ENCODE measurements at places on chromosomes 12 and 14.

DNA sequence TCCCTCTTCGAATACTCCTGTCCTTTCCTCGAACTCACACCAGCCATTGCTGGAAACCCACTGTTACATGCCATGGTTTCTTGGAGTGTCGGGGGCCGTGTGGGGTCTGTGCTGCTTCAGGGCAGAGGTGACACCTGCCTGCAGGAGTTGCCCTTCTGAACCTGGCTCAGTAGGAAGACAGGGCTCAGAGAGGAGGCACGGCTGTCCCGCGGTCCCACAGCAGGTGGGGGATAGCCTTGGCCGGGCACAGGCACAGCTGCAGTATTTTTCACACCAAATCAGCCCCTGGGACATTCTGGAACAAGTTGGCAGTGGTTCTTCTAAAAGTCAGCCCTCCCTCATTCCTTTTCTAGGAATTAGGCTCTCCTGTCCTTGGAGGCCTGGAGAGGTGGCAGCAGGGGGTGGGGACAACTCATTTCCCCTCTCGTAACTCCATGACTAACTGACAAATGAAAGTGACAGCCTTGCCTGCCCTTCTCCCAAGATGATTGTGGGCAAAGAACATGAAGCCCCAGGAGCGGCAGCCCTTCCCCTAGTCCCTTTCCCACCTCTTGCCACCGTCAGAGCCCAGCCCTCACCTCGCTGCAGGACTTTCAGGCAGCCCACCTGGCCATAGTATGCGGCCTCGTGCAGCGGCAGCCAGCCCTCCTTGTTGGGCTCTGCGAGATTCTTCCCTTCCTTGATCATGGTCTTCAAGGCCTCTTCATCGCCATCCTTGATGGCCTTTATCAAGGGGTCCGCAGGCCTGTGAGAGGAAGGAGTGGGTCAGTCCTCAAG, 22.4 kb downstream of the ASB2 start:
- DNase-seq = no peak

GRCh38 chr14:23895480-23895879, 58.1 kb upstream of the DHRS4 start:
- DNase-seq = no peak

GRCh38 chr12:90024262-90024661, 315.6 kb upstream of the ATP2B1 start:
- DNase-seq = no peak

DNA sequence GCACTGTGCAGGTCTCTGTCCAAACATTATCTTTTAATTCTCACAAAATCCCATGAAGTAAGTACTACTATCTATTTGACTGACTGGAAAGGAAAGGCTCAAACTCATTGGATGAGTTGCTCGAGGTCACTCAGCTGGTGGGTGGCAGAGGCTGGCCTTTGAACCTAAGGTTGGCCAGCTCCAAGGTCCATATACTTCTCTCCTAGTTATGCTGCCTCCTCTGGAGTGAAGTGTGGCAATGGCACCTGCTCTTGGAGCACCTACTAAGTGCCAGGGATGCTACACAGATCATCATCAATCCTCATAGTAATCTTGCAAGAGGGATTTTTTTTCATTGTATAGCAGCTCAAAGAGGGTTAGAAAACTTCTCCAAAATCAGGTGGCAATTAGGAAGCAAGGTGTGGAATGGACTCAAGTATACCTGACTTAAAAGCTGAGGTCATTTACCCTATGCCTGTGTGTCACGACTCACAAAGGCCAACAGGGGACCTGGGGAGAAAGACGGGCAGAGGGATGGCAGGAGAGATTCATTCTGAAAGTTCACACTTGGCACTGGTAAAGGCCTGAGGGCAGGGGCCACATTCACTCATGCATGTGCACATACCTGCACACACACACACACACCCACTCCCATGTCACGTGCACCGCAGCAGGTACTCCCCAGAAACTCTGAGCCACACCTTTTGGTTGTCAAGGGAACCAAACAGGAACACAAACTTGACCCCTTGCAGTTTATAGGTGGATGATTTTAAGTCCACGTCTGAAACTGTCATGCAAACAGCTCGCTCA, 146.4 kb downstream of the FOXN3 start:
- DNase-seq = no peak

- DNase-seq = no peak
Observed at GRCh38 chr12:111887926-111888745, 46.1 kb downstream of the MAPKAPK5 start.

DNA sequence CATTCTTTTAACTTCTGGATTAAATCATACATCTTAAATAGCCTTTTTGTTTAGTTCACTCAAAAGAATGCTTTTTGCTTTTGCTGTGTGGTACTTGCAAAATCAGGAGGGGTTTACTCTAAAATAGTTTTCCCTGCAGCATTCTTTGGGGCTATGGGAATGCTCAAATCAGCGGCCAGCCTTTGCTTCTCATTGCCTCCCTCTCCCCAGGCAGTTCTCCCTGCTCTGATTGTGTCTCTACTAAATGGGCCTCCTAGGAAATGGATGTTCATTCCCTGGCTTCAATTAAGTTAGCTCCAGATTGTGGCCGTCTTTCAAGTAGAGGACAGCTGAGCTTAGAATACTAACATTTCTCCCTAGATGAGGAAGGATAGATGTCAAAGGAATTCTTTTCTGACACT, 4.4 kb downstream of the TULP3 start:
- DNase-seq = no peak

GRCh38 chr12:106054049-106054448, 84.7 kb downstream of the NUAK1 start:
- DNase-seq = no peak

- no peak for DNase-seq
Observed at GRCh38 chr14:20855652-20856291, 35.4 kb upstream of the RNASE3 start.

- DNase-seq = no peak
Observed at GRCh38 chr12:2487278-2487677, 307.5 kb upstream of the FKBP4 start.

- DNase-seq = peak; percentile 17
Observed at GRCh38 chr12:69052613-69053408, 119.8 kb upstream of the CPM start.

Measured in stimulated activated CD8-positive, alpha-beta memory T cell treated with anti-CD3 and anti-CD28 coated beads, Interleukin-7, amount 100 ng/mL, for 4 hours (primary cell).